ENCODE measurements at places on chromosomes 3 and 15.

DNA sequence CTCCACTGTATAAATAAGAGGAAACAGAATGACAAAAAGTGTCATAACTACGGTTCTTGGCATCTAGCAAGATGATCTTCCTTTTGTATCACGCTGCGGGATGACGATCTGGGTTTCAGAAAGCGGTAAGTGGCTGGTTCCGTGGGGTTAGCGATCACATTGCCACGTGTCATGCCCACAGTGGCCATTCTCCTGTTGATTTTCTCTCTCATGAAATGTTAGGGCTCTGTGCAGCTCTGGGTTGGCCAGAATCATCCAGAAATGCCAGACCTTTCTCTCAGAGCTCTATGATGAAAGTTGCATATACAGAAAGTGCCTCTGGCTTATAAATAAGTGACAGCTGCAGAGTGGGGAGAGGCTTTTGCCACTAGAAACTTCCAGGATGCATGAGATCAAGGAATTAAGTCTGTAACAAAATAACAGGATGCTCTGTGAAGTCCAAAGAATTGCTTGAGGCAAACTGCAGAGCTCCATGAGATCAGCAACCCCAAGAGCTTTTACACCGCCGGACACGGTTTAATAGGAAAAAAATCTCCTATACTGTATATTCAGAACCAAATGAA, 71.6 kb downstream of the ABTB1 start:
- DNase-seq, result no peak

DNA sequence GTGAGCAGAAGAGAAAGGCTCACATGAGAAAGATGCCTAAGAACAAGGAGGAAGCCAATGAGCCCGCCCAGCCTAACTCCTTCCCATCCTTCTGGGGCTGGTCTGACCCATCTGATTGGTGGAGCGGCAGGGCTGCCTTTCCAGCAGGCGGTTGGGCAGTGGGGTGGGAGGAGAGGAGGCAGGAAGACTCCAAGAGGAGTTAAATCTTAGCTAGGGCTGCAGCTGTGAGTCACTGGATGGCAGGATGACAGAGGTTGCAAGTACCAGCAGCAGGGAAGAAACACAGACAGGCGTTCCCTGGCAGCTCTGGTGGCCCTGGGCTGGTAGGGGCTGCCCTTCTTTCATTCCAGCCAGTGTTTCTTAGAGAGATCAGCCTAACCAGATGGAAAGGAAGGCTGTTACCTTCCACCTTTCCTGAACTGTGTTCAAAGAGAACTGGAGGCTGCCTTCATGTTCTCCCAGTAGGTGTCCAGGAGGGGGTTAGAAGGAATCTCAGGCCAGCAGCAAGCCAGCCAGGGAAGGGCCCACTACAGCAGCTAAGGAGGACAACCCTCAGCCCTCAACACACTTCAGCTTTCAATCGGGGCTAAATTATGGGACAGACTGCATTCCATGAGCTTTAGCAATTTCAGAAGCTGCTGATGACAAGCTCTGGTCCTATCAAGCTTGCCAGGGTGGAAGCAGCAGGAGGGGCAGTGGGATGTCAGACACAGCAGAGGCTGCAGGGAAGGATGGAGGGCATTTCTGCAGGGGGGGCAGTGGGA, 50.3 kb downstream of the CHSY1 start:
- peak; percentile 98 for DNase-seq

DNA sequence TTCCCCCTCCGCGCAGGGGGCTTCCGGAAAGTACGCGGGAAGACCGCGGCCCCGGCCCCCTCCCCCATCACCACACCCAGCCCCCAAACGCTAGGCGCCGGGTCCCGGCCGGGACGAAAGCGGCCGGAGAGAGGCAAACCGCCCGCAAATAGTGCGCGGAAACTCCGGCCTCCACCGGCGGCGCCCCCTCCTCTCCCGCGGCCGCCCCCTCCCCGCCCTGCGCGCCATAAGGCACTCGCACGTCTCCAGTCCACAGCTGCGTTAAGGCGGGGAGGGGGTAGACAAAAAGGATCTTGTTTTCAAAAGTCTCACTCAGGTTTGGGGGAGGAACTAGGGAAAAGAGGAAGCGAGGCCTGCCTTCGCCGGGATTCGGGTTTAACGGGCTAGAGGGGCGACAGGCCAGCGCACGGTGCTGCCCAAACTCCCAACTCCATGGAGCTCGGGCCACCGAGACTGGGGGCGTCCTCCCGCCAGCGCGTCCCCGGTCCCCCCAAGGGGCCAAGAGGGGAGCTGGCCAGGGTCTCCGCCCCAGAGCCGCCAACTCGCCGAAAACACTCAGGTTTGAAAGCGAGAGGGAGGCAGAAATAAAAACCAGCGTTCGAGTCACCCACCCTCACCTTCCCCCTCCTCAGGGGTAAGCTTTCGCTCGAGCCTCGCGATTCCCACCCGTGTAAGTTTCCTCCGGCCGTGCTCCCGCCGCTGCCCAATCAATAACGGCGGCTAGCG, 1.8 kb downstream of the ANP32A start:
- peak; percentile 41 for DNase-seq

GRCh38 chr15:66912001-66912400, 153.4 kb upstream of the SMAD3 start:
- no peak for DNase-seq

DNA sequence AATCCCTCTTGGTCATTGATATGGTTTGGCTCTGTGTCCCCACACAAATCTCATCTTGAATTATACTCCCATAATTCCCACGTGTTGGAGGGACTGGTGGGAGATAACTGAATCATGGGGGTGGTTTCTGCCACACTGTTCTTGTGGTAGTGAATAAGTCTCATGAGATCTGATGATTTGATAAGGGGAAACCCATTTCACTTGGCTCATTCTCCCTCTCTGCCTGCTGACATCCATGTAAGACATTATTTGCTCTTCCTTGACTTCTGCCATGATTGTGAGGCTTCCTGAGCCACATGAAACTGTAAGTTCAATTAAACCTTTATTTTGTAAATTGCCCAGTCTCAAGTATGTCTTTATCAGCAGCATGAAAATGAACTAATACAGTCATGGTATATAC, 106.9 kb upstream of the UBP1 start:
- no peak for DNase-seq

- DNase-seq, result no peak
Observed at GRCh38 chr3:77139624-77140023, 99.7 kb downstream of the ROBO2 start.

GRCh38 chr3:171261487-171261886, 198.7 kb downstream of the TNIK start:
- DNase-seq, result no peak

DNA sequence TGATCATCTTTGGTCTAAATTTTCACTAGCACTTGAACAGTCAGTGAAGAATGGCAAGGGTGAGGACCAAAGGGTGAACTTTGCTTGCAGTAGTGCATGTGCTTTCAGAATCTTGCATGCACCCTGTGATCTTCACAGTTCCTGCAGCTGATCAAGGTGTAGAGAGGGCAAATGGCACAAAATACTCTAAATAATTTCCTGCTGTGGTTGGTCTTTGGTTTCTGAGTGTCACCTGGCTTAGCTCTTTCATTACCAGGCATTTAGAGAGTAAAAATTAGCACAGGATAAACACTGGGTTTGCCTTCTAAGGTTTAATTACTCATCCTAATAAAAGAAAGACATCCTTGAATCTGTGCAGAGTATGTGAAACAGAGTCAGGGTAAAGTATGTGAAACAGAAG, 11.4 kb downstream of the TIPARP start:
- no peak for DNase-seq

DNA sequence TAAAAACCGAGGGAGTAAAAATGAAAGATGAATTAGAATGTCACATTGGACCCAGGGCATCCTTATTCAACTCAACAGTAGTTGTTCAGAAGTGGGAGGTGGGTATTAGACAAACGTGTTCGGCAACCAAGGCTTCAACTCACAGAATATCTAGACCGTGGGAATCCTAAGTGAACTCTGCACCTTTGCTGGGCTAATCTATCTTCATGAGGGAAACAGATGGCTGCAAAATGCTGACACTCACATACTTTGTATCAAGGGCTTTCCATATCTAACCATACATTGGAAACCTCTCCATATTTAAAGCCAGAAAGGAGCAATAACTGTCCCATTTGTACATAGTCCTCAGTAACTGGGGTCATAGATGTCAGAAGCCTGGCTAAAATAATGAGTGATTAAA, 20.9 kb downstream of the PLSCR1 start:
- no peak for DNase-seq

GRCh38 chr15:68080334-68080733, 26.2 kb downstream of the PIAS1 start:
- DNase-seq, result no peak

- no peak for DNase-seq
Observed at GRCh38 chr3:151900884-151901643, 27.6 kb downstream of the SUCNR1 start.

DNA sequence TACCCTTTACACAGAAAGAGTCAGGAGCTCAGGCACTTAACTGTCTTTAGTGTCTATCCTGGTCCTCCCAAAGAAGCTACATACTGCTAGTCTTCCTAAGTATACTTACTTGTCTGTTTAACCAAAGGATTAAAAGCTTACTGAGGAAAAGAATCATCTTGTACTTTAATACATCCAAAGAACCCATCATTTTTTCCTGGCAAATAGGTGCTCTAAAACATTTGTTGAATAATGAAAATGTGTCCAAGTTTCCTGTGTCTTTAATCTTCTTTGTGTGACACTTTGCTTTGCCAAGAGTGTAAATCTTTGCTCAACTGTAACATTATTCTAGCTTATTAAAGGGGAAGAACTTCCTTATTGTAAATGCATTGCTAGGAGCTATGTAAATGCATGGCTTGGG, 519.2 kb downstream of the OTOL1 start:
- no peak for DNase-seq

DNA sequence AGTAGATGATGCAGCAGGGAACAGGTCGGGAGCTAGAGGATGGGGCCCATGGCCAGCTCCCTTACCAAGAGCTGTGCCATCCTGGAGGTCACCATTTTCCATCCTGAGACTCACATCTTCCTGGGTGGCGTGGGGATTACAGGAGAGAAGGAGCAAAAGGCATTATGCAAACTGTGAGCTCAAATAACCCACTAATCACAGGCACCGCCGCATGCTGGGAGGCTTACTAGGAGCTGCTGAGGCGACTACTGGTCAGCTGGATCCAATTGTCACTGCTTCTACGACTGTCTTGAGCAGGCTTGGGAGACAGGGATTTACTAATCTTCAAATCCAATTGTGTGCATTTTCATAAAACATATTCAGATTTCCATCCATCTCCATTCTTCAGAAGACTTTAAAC, 12.5 kb upstream of the KBTBD12 start:
- DNase-seq, result no peak

DNA sequence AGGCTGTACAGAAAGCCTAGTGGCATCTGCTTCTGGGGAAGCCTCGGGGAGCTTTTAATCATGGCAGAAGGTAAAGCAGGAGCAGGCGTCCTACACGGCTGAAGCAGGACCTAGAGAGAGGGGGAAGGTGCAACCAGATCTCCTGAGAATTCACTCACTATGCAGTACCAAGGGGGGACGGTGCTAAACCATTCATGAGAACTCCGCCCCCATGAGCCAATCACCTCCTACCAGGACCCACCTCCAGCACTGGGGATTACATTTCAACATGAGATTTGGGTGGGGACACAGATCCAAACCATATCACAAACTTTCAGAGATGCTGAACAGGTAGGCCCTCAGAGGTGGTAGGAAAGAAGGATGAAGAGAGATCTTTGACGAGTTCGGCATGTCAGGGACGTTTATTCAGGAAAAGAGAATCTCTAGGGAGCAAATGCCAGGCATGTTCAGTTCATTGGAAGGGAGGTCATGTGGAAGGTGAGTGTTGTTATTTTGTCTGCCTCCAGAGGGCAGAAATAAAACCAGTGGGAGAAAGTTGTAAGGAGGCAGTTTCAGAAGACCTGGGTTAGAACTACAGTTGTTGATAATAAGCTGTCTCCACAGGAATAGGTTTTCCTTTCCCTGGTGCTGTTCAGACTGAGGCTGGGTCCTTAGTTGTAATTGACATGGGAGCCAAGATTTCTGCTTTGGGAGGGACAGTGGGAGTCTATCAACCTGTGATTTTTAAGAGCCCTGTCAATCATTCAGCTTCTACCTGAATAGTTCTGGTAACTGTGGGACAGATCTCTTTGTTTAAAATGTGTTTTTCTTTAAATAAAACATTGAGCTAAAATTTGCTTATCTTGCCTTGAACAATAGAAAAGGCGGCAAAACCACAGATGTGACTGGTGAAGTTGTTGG, 4.3 kb upstream of the FNDC3B start:
- no peak for DNase-seq

GRCh38 chr3:145628211-145628610, 532.8 kb downstream of the PLOD2 start:
- DNase-seq, result no peak

- DNase-seq, result no peak
Observed at GRCh38 chr3:177401375-177401774, 204.1 kb upstream of the TBL1XR1 start.

GRCh38 chr3:124014366-124014942, 22.5 kb upstream of the ROPN1 start:
- no peak for DNase-seq

DNA sequence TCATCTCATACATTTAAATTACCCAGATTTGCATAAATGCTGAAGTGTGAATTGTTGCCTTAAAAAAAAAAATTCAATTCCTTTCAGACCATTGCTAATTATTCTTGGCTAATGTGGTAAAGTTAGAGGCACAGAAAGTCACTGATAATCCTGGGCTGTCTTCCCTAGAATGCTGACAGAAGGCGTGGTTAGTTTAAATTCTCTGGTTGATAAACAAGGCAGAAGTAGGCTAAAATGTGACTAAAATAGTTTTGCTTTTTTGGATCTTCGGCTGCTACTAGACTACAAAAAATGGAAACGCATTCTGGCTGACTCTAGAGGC, 193.7 kb downstream of the OTOL1 start:
- DNase-seq, result no peak

GRCh38 chr15:29098652-29099051, 171.0 kb downstream of the NSMCE3 start:
- DNase-seq, result no peak

DNA sequence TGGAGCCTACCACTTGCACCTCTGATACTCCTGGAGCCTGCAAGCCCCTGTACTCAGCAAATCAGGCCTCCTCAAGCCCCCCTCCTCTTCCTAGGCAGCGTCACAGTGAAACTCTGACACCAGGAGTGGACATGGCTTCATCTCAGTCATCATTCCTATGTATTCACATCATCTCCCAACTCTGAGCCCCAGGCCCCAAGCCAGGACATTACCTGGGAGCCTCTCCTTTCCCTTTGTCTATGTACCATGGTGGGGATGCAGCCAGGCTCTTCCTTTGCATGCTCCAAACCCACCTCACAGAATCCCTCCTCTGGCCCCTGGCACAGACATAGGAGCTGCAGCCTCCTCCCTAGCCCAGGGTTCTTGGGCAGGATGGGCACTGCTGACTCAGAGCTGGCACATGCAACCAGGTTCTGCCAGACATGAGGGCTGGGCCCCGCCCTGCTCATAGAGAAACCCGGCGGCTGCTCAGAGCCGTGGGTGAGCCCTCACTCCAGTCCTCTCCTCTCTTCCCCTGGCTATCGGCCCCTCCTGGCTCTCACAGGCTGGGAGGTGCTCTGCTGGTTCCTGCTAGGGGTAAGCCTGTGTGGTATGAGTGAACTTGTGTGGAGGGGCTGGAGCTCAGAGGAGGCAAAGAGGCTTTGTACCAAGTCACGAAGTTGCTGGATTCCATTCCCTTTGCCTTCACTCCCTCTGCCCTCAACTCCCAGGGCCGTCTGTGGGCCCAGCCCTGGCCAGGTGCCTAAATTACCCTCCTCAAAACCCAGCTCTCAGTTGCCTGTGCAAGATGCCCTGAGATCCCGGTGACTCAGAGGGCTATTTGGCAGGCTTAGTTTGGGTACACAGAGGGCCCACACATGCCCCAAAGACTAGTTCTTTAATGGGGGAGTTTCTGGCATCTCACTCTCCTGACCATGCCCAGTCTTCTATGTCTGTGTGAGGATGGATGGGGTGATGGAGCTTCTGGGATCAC, 1.9 kb upstream of the PLCD1 start:
- DNase-seq, result peak; percentile 71

Measured in fibroblast of gingiva (primary cell).